ENCODE measurements at places on chromosomes 2 and 18.

DNA sequence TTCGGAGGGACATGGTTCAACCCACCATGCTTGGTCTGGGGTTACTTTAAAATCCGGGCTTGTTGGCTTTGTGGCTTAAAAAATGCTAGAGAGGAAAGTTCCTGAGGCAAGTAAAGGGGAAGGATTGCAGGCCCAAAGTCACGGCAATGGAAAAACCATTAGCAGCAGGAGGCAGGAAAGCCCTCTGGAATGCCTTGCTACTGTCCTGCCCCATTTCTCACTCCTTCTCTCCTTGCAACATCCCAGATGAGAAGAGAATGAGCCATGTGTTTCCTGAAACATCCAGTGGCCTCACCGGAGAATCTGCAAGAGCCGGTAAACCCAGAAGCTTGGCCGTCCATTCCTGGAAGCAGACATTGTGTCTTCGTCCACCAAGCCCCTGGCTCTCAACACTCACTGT, 97.4 kb upstream of the LCLAT1 start:
- DNase-seq: no peak

DNA sequence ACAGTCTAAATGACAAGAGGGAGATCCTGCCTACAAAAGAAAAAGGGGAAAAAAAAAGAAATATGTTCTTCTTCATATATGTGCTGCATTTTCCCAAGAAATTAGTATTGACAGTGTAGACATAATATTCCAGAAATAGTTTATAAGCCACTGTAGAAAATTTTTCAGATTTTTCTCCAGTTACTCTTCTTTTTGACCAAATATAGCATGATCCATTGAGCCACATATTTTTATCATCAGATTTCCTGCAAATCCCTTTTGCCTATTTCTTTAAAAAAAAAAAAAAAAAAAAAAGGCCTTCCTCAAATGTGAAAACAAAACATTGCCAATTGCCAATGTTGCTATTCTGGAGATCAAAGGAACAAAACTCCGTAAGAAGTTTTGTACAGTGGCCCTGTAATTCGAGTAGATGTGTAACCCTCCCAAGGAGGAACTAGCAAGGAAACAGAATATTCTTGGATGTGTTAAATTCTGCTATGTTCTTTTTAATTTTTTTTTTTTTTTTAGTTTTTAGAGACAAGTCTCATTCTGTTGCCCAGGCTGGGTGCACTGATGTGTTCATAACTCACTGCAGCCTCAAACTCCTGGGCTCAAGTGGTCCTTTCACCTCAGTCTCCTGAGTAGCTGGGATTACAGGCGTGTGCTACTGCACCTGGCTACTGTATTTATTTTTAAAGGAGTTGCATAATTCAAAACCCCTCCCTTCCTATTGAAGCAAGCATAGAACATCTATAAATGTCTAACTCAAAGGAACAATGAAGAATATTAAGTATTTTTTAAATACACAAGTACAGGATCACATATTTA, 12.5 kb upstream of the CABYR start:
- no peak for DNase-seq

DNA sequence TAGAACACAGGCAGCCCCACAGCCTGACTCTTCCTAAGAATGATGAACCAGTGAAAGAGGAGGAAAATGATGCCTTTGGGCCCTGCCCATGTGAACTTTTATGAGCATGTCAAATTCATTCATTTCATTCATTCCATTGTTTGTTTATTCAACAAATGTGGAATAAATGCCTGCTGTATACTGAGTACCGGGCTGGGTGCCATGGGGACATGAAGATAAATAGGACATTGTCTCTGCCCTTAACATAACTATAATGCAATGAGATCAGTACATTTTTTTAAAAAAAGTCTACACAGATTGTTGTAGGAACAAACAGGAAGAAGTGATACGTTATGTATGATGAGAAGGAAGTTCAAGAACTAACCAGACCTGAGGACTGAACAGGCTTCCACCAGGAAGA, 14.7 kb downstream of the MREG start:
- DNase-seq: no peak

GRCh38 chr18:9094307-9095226, 7.9 kb upstream of the NDUFV2 start:
- no peak for DNase-seq

DNA sequence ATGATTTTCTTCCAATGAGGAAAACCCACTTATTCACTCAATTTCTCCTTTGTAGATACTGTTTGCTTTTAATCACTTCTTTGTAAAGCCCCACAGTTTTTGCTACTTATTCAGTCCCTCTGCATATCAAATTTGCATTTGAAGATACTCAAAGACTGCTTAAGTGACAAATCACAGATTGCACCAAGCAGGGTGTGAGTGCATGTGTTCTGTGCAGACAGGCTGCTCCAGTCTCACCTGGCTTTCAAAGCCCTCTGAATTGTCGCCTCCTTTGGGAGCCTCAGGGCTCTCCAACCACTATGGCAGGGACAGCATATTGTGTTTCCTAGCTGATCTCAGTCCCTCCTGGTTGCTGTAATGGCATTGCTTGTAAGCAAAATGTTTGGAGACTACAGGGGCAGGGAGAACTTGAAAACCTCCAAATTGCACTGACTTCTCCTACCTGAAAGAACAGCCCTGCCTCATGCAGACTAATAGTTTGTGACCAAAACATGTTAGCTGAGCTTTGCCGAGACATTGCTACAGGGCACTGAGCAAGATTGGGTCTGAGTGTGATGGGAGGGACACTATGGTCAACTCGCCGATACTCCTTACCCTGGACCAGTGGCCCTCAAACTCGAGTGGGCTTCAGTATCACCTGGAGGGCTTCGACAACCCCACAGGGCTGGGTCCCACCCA, 96.8 kb downstream of the POLE4 start:
- DNase-seq: no peak

DNA sequence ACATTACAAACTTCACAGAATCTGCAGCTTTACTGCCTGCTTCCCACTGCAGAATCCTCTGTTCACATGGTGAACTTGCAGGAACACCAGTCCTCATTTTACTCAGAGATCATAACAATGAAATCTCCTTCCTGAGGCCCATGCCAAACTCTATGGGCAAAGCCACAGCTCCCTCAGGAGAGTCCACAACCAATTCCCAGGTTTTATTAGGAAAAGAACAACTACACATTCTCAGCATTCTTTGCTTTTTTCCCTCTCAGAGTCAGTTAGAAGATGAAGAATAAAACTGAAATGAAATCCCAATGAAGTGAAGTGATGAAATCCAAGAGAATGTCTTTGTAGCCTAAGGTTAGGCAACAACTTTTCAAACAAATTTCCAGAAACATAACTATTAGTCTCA, 233.7 kb downstream of the DSEL start:
- DNase-seq: no peak

GRCh38 chr18:25307192-25307591, 44.8 kb downstream of the ZNF521 start:
- DNase-seq: no peak

DNA sequence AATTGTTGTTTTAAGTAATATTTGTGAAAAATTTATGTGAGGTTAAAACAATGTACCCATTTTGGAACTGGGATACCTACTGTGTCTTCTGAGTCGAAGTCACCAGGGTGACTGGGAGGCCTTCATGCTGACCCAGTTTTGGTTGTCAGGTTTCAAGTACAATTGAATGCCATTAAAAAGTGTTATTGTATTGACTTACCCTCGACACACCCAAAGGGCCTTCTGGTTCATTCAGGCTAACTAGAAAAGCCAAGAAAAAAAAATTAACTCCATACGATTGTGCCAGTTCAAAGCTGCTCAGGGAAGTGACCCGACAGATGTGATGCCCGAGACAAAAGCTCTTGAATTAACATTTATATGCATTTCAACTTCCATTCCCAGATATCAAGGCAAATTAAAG, 190.0 kb downstream of the ST6GAL2 start:
- DNase-seq: no peak

DNA sequence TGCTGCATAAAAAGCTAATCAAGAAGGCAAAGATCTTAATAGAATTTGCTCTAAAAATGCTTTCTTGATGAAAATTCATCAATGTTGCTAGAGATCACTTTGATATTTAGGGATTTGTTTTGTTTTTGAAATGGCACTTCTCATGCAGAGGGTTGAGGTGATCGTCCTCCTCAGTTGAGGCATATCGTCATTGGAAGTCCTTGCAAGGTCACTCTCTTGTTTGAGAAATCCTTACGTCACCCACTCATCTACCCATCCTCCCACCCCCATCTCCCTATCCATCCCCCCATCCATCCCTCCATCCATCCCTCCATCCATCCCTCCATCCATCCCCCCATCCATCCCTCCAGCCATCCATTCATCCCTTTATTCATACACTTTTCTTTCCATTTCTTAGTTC, 133.7 kb downstream of the THNSL2 start:
- DNase-seq: no peak

DNA sequence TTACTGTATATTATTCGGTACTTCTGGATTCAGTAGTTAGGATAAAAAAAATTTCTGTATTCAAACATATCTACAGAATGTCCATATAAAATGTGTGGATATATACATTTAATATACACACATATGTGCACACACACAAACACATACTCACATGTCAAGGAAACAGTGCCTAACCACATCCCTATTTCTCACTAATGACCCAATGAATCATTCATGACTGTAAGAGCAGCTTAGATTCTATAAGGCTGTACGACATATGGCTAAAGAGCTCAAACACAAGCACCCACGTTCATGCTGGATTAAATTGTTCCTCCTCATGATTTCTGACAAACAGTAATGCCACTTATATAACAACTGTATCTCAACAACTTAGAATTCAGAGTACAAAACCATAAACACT, 457.3 kb downstream of the ADCYAP1 start:
- no peak for DNase-seq

DNA sequence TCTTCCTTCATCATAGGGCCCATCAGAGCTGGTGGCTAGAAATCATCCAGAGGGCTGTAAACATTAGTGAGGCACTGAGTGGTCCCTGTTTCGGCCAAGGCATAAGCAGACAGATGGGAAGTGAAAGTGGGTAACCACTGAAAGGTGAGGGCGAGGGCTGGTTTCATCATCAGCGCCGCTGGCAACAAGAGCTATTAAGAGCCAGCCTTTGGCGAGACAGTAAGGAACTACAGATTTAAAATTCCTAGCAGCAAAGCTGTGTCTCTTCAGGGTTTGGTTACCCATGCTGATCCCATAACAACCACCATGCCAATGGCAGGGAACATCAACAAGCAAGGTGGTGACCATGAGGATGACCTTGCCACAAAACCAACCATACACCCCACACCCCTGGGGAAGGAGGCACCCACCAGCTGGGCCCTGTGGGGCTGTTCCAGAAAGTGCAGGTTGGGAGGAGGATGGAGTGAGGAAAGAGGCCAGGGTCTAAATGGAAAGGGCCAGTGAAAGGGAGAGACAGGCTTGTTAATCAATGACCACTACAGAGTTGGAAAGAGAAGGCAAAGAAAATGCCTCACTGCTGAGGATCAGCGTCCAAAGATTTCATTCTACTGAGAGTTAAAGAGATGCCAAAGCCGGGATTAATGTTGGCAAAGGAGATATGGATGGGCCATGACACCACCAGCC, 9.0 kb upstream of the SLC20A1 start:
- no peak for DNase-seq

DNA sequence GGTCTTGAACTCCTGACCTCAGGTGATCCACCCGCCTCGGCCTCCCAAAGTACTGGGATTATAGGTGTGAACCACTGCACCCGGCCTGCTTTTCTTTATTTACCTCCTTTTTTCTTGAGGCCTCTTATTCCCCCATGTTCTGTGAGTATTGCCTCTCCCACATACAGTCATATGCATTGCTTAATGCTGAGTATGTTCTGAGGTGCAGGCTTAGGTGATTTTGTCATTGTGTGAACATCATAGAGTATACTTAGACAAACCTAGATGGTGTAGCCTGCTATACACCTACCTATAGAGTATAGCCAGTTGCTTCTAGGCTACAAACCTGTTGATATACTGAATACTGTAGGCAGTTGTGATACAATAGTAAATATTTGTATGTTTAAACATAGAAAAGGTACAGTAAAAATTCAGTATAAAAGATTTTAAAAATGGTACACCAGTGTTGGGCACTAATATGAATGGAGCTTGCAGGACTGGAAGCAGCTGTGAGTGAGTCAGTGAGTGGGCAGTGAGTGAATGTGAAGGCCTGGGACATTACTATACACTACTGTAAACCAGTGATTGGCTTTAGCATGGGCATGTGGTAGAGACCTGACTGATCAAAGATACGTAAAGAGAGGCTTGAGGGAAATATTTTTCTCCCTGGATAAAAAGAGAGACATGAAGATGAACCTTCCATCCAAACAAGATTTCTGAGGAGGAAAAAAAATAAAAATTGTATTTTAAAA, 17.6 kb downstream of the SLC39A10 start:
- no peak for DNase-seq

DNA sequence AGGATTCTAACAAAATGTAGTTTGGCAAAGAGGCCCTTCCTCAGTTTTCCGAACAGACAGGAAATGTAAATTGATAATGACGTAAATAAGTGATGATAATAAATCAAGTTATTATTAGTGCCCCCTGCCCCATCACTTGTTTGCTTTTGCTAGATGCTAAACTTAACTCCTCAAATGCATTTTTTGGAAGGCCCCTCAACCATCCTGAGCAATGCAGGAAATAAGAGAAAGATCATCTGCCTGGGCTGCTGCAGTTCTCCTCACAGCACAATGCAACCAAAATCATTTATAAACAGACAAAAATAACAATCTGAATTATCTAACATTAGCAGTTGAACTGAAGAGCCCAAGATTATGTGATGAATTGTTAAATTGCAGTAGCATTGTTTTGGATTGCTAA, 62.6 kb upstream of the PSMD14 start:
- DNase-seq: no peak

- DNase-seq: no peak
These were observed 1136.6 kb upstream of the NXPH2 start for GRCh38 chr2:139916822-139917221.

DNA sequence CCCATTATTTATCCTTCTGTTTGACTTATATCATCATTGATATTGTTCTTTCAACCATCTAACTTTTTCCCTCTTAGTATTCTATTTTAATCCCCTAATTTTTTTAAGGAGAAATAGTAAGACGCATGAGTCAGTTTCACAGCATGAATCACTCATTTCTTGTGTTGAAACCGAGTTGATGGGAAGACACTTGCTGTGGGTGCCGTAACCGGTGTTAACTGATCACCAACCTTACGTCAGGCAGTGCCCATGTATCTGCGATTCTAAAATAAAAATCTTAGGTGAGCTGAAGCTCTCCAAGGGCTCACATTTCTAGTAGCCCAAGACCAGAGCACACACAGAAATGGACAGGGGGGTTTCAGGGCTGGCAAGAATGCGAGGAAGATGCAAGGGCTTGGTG, 348.1 kb downstream of the GALR1 start:
- no peak for DNase-seq

DNA sequence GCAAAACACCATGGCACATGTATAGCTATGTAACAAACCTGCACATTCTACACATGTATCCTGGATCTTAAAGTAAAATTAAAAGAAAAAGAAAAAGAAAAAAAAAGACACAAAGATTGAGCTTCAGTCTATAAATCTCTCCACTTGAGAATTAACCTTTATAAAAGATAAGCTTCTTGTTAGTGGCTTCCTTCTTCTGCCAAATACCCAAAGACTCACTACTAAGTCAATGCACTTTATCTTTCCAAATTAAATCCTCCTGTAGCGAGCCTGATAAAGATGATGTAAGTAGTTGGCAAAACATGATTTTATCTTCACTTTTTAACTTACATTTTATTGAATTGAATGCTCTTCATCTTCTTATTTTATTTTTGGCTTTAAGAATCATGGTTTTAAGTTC, 349.9 kb downstream of the TRIB2 start:
- DNase-seq: no peak

- no peak for DNase-seq
These were observed 32.3 kb downstream of the SCTR start for GRCh38 chr2:119491776-119492525.

All from RWPE2 (cell line).